ENCODE measurements at places on chromosomes 7 and 10.
A peak's percentile ranks its signal among the peaks of the same experiment; 100 is the strongest.

GRCh38 chr7:126702242-126703016, 550.3 kb downstream of the GRM8 start:
- no peak for DNase-seq

- DNase-seq: no peak
Observed at GRCh38 chr7:122803323-122803722, 82.9 kb downstream of the CADPS2 start.

- DNase-seq: no peak
Observed at GRCh38 chr7:87003872-87004798, 55.3 kb downstream of the ELAPOR2 start.

- DNase-seq: no peak
Observed at GRCh38 chr7:118151671-118152070, 32.3 kb upstream of the LSM8 start.

DNA sequence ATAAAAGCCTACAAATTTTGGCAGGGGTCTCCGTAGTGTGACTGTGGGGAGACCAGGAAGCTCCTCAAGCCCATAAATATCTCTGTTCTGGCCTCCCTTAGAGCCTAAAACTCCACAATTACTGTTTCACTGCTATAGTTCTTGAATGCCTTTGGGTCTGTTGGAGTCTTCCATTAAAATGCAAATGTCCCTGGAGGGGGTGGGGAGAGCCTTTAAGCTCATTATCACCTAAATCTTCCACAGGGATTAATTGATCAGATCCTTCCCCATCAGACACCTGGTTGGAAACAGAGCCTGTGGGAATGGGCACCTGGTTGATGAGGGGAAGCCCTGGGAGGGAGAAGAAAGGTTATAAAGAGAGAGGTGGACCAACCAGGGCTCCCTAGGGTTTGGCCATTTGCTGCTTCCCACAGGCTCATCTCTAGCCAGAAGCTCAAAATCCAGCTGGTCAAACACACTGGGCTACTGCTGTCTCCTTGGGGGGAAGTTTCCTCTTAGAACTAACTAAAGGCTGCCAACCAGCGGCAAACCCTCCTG, 718.2 kb downstream of the LRMDA start:
- no peak for DNase-seq

- DNase-seq: no peak
Observed at GRCh38 chr7:11328309-11328708, 354.6 kb downstream of the PHF14 start.

GRCh38 chr7:43588477-43589132, 5.7 kb downstream of the STK17A start:
- no peak for DNase-seq

DNA sequence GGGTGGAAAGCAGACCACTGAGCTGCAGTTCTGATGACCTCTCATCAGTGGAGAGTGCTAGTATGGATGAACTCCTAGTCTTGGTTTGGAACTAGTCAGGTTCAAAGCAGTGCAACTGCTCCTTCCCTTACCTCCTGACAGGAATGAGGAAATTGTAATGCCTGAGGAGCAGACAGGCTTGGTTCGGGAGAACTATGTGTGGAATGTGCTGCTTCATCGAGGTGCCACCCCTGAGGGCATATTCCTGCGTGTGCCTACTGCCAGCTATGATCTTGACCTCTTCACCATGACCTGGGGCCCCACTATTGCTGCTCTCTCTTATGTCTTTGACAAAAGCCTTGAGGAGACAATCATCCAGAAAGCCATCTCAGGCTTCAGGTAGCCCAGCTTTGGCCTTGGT, 27.4 kb upstream of the NFKB2 start:
- DNase-seq: peak; percentile 57

DNA sequence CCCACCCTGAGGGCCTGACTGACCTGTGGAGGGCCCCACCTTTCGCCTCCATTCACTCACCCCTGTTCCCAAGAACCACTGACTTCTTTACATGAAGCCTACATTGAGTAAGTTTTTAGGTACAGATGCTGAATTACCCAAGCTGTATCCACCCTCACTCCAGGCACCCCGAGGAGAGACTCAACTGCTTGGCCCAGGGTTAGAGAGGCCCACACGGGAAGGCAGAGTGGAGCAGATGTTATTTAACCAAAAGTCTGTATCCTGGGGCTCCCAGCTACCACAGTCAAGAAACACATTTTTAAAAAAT, 213.1 kb upstream of the FRMD4A start:
- DNase-seq: no peak

DNA sequence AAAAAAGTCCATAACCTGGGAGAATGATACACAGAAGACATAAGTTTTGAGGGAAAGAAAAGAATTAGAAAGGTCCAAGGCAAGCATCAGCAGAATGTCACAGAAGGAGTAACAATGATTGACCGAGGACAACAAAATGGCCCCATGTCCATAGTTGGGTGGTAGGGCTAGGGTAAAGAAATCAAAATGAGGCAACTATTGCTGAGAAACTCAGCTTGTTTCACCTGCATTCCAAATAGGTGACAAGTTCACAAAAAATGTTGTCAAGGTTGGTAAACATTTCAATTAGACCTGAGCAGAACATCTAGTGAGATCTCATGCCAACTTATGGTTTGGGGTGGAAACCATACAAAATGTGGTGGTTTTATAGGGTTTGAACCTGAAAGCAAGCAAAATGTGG, 22.8 kb upstream of the DLX6 start:
- DNase-seq: peak; percentile 20

DNA sequence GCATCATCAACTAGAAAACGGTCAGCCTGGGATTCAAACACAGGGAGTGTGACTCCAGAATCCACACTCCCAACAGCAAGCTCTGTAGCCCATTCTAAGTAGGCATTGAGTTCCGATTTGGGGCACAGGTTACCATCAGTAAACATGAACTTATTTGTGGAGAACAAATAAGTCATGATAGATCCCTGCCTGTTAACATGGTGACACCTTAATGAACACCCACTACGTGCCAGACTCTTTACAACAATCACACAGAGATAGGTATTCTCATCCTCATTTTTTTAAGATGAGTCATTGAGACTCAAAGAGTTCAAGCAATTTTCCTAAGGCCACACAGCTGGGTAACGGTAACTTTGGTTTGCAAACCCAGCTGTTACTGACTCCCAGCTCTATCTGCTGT, 91.5 kb downstream of the LYZL2 start:
- peak; percentile 18 for DNase-seq

- no peak for DNase-seq
Observed at GRCh38 chr7:13602036-13602435, 387.4 kb downstream of the ETV1 start.

- DNase-seq: peak; percentile 95
Observed at GRCh38 chr10:89921403-89921802, 220.0 kb downstream of the KIF20B start.

DNA sequence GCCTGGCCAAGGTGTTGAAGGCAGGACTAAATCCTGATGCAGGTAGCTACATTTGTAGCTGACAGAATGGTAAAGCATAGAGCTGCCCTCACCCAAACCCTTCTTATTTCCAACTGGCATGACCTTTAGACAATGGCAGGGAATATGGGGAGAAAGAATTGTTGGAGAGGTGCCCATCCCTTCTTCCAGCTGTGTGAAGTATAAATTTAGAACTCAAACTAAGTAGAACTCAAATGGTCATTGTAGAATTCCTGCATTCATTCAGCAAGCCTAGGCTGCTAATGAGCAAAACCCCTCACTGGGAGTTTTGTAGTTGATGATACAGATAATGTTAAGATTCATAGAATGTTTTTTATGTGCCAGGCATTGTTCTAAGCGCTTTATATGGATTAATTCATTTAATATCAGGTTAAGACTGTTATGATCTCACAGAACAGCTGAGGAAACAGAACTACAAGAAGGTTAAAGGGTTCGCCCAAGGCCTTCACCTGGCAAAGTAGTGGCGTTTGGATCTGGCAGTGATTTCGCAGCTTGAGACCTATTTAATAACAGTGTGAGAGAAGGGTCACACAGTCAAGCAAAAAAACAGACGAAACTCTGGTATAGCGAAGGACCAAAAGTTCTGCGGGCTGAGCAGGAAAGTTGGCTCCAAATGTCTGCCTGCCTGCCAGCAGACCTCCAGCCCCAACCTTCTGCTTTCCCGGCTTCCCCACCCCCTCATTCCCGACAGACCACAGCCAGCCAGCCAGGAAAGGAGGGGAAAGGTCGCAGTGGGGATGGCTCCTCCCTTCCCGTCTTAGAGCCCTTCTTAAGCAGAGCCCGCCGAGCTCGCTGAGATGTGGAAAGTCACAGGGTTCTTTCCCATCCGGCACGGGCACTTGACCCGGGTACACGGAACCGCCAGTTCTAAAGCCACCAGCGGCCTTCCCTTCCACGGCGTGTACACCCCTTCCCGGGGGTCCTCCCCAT, 1.6 kb upstream of the HILPDA start:
- DNase-seq: no peak

- no peak for DNase-seq
Observed at GRCh38 chr10:480928-481552, 208.4 kb downstream of the DIP2C start.

DNA sequence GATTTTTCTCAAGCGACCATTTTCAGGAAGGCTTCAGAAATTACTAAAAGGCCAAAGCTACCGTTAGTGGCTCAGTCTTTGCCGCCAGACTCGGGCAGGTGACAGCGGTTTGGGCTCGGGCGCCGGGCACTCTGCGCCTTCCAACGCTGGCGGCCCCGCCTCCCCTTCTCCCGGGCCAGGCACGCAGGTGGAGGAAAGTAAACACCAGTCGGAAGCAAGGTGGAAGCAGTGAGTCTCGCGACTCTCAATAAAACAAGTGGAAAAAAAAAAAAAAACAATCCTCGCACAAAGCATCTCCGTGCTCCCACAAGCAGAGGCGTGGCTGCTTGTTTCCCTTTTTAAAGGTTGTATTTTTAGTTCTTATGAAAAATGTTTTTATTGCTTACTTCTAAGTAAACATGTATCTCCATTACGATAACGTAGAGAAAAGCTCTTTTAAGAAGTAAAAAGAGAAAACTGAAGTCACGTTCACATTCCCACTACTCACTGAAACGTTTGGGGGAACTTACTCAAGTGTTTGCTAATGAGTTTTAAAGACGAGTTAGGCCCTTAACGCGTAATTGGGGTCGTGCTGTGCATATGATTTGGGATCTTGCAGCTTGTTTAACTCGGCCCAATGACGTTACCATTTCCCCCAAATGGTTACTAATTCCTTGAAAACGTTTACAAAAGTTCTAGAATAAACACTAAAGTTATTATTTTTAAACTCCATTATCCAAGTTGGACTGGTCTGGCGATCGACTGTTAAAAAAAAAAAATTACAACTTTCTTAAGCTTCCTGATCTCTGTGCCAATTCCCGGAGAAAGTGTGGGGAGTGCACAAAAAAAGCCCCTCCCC, 864 bp downstream of the CDCA7L start:
- DNase-seq: peak; percentile 76

- no peak for DNase-seq
Observed at GRCh38 chr10:71399946-71400345, 3.2 kb downstream of the CDH23 start.

DNA sequence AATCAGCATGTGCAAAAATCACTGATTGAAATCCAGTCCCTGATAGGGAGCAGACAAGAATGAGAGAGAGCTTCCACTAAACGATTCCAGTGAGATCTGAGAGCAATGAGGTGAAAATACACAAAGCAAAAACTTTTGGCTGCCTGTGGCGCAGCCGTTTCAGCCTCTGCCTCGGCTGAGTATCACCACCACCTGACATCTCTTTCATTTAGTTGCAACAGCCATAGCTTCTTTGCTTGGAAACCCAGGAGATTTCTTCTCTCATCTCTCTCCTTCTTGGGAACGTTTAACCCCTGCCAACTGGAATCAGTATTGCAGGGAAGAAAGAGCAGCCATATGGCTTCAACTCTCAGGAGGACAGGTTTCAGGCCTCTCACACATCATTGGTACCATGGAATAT, 237.3 kb upstream of the AGK start:
- no peak for DNase-seq

DNA sequence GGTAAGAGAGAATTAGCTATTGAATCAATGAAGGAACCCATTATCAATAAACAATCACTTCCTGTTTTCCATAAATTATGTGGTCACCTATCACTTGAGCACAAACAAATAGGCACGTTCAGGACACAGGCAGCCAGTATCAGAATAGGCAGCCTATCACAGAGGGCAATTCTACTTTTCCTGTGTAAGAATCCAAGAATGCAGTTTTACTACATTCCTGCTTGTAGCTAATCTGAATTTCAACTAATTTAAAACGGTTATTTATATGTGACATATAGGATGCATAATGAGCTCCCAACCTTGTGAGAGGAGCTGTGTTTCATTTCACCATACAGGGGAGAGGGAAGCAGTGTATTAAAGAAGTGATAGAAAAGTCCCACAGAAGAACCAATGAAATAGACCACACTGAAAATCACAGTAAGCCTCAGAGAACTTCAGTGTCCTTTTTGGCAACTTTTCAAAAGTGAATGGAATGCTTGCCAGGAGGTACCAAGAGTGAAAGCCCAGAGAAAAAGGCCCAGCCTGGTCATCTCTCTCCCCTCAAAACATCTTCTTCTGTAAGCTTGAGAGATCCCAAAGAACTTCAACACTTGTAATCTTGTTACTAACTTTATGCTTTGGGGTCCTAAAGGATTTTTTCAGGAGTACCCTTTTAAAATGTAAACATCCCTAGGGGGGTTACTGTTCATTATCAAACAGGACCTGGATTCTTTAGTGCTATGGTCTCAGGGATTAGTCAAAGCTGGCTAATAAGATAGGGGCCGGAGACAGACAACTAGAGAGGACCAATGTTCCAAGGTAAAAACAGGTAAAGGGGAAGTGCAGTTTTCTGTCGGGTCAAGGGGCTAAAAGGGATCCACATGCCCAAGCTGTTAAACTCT, 1.3 kb downstream of the IMMP2L start:
- peak; percentile 23 for DNase-seq

DNA sequence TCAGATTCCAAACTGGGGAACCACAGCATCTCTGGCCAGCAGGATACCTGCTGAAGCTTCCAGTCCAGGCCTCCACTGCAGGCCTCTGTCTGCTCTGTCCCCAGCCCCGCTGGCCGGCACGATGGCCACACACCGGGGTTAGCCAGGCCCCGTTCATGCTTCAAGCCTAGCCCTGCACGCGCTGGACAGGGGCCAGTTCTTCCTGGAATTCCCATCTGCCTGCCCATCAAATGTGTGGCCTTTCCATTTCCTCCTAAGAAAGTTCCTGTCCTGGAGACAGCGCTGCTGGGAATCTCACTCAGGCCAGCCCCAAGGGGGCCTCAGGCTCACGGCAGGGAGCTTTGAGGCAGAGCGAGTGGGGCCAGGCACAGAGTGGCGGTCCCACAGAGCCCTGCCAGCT, 18.0 kb downstream of the SH2B2 start:
- no peak for DNase-seq

GRCh38 chr10:71842856-71843686, 8.0 kb downstream of the PSAP start:
- DNase-seq: no peak

- DNase-seq: no peak
Observed at GRCh38 chr7:56493196-56493595, 377.0 kb upstream of the NUPR2 start.

DNA sequence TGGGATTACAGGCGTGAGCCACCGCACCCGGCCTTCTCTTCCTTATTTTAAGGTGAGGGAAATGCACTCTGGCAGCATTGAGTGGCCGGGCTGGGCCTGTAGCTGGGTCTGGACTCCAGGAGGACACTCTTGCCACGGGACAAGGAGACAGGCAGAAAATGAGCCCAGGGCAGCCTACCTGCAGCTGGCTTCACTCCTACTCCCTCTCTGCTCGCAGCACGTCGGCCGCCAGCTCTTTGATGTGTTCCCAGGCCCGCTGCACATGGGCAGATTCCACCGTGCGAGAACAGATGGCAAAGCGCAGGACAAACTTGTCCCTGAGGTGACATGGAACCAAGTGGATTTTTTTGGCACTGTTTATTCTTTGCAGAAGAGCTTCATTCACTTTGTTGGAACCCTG, 12.9 kb upstream of the FIGNL1 start:
- DNase-seq: no peak

Measured in RWPE1 (cell line).